Glomerular endothelial cell (primary cell): ENCODE measurements at places on chromosomes 11 and 22.

GRCh38 chr11:45171550-45171949 lies 25.1 kb downstream of the PRDM11 start:
- DNase-seq: no peak

DNA sequence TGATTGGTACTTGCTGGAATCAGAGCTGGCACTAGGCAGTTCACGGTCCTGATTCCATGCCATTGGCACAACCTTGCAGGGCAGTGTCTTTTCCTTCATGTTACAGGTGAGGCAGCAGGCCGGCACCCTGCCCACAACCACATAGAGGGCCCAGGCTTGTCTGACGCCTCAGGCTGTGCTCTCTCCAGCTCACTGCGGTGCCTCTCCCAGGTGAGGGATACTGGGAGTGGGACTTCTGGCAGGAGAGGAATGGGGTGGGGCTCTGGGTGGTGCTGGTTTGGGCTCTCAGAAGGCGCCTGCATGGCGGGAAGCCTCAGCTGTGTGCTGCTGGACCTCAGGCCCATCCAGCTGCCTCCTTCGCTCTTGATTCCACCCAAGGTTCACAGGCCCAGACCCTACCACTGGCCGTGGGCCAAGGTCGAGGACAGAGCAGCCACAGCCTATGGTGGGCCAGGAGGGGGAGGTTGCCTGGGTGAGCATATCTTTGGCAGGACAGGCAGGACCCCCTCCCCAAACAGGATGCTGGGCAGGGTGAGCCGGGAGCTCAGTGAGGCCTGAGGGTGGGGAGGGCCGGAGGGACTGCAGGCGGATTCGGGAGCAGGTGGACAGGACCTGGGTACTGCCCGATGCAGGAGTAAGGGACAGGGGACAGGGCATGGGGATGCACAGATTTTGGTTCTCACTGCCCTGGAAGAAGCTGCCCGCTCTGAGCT lies 7.0 kb upstream of the MPPED1 start:
- DNase-seq: no peak

- no peak for DNase-seq
Observed at GRCh38 chr11:115676206-115676605, 172.0 kb upstream of the CADM1 start.

DNA sequence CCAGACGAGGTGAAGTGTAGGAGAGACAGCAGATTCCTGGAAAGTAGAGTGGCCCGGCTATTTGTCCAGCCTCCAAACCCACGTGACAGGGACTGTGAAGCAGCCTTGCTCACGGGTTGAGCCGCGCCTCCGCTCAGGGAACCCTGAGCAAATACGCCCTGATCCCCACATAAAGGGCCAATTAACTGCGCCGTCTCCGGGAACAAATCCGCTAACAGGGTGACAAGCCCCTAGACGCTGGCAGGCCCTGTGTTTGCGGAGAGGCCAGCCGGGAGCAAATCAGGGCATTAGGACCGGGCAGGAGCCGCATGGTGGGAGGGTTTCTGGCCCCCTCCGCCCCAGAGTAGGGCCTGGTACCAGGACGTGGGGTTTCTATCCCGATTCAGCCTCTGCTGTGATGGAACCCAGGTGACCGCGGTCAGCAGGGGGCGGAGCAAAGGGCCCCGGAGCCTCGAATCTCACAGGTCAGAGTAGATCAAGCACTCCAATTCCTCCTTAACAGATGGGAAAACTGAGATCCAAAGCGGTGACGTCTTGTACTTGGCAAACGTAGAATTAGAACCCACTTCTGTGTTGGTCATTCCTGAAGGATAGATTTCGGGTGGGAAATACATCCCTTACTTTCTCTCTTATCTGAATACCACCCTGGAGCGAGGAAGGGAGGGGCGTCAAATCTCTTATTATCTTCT lies 2.0 kb upstream of the ROBO3 start:
- DNase-seq: no peak

DNA sequence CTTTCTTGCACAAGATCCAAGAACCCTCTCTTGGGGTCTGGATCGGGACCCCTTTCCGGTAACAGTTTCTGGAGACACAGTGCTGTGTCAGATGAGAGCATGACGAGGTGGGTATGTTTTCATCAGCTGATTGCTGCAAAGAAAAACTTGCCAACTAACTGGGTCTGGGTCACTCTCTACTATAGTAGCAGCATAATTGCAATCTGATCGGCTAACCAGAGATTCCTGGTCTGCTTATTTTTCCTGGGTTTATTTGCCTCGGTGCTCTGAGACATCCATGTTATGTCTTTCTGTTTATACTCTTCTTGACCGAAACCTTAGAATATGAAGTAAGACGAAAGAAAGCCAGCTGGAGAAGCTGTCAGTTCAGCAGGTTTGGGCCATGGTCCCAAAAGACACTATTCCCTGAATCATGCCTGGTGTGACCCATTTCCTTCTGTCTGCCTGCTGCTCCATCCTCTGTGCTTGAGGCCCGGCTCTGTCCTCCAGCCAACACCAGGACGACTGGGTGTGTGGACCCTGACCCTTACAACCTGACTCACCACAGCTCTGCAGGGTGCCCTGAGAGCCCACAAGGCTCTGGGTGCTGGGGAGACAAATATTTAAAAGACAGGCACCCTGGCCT lies 24.1 kb upstream of the CLMP start:
- DNase-seq: no peak
